Osteoblast (primary cell): ENCODE measurements at places on chromosomes 5 and 9. TPM values are rescaled to one million over a fixed set of nuclear protein-coding genes. Genes with fewer than 3 reads are reported as not detected.

- DNase-seq, result no peak
- H3K27ac ChIP-seq, result no peak overlapping the region
- H3K4me1 ChIP-seq, result peaks cover 11% of the 10 kb centered on the region
- peaks cover 73% of the 10 kb centered on the region for H3K27me3 ChIP-seq
Observed at GRCh38 chr5:80959138-80959537, 1.0 kb upstream of the RASGRF2 start.

DNA sequence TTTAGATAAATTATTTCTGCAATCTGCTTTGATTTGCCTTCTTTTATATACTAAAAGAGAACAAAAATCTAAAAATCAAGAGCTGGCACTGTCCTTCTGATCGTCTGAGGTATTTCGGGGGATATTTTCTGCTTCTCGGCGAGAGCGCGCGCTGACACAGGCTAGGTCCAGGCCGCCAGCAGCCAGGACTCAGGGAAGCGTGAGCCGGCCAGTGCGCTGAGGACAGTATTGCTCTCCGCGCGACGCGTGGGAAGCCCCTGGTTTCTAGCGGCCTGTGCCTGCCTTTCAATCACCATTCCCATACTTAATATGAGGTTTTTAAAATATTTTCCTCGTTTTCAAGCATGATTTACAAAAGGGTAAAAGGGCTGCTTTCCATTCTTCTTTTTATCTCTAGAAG is 307.3 kb upstream of the IRX1 start:
- H3K4me3 ChIP-seq, result no peak overlapping the region
- H3K4me1 ChIP-seq, result no peaks in the 10 kb centered on the region
- DNase-seq, result no peak
- H3K36me3 ChIP-seq, result no peaks in the 10 kb centered on the region
- no peaks in the 10 kb centered on the region for H3K27me3 ChIP-seq
- no peak overlapping the region for H3K27ac ChIP-seq

- H3K27ac ChIP-seq, result no peak overlapping the region
- peaks cover 27% of the 10 kb centered on the region for H3K4me1 ChIP-seq
- H3K4me3 ChIP-seq, result no peak overlapping the region
- H3K27me3 ChIP-seq, result no peaks in the 10 kb centered on the region
- peak; percentile 9 for DNase-seq
Observed at GRCh38 chr9:69382135-69382534, 57.1 kb downstream of the ENTREP1 start.

Gene FBP2
- total RNA-seq, result not detected in 2 replicates

Gene LHX2
- total RNA-seq, result not detected in 2 replicates

Gene PCDHGB1
- total RNA-seq, result 3.3 and 5.0 TPM in 2 replicates

DNA sequence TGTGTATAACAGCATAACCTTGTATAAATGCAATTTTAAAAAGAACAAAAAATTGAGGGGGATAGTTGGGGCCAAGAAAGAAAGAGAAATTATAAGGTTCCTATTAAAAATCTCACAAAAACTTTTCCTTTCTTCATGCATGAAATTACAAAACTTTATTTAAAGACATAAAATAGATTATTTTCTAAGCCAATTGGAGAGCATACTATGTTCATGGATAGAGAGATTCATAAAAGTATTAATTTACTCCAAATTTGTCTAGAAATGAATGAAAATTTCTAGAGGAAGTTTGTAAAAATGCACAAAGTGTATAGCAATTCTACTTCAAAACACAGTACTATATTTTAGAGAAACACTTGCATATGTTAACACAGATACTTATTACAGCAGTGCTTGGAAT is 200.4 kb downstream of the PCSK1 start:
- H3K27me3 ChIP-seq, result no peaks in the 10 kb centered on the region
- no peak overlapping the region for H3K27ac ChIP-seq
- H3K4me1 ChIP-seq, result peaks cover 29% of the 10 kb centered on the region

- DNase-seq, result peak; percentile 97
- peak overlapping the region; percentile 85 for H3K27ac ChIP-seq
- H3K4me1 ChIP-seq, result peaks cover 43% of the 10 kb centered on the region
- peak overlapping the region; percentile 84 for H3K4me3 ChIP-seq
Observed at GRCh38 chr9:134326724-134327601, 708 bp downstream of the RXRA start.

Gene PALM2AKAP2
- 19.4 and 25.3 TPM in 2 replicates for total RNA-seq

GRCh38 chr9:73095425-73095824 is 56.2 kb upstream of the ANXA1 start:
- no peaks in the 10 kb centered on the region for H3K27me3 ChIP-seq
- DNase-seq, result no peak
- H3K36me3 ChIP-seq, result no peaks in the 10 kb centered on the region
